ENCODE measurements at places on chromosomes 4 and X. TPM values are rescaled to one million over a fixed set of nuclear protein-coding genes. Genes with fewer than 3 reads are reported as not detected.

Gene SLC38A5
- polyA plus RNA-seq, result 9.8 TPM

Gene MAGEA2
- polyA plus RNA-seq, result not detected

Gene UGT2B11
- not detected for polyA plus RNA-seq

Gene PRSS12
- 23.1 TPM for polyA plus RNA-seq

Gene IQCM
- polyA plus RNA-seq, result not detected

Gene HERC6
- 1.2 TPM for polyA plus RNA-seq

Gene CLIC2
- polyA plus RNA-seq, result 6.6 TPM

Gene SYTL5
- polyA plus RNA-seq, result 0.05 TPM

Gene FGD1
- polyA plus RNA-seq, result 16.9 TPM

Gene HHIP
- polyA plus RNA-seq, result 2.3 TPM

Gene CPE
- 95.4 TPM for polyA plus RNA-seq

Gene GPR50
- polyA plus RNA-seq, result not detected

Gene CSTF2
- polyA plus RNA-seq, result 11.2 TPM

Gene WNK3
- polyA plus RNA-seq, result 1.9 TPM

Gene IRF2
- 17.3 TPM for polyA plus RNA-seq

Gene CENPVL1
- polyA plus RNA-seq, result not detected

Gene CTAG1A
- polyA plus RNA-seq, result not detected

Gene ZDHHC15
- polyA plus RNA-seq, result 5.0 TPM

Gene TEX28
- not detected for polyA plus RNA-seq

Gene C4orf50
- polyA plus RNA-seq, result 0.01 TPM

Gene SEPTIN6
- polyA plus RNA-seq, result 29.3 TPM

Gene UCP1
- polyA plus RNA-seq, result not detected

Gene NAP1L5
- 8.5 TPM for polyA plus RNA-seq

Gene DCLK2
- 7.7 TPM for polyA plus RNA-seq

Gene CENPI
- polyA plus RNA-seq, result 4.3 TPM

Gene PPP4R3C
- polyA plus RNA-seq, result not detected

Gene ADRA2C
- 1.8 TPM for polyA plus RNA-seq

Gene TMEM165
- 41.1 TPM for polyA plus RNA-seq

Gene IDUA
- polyA plus RNA-seq, result 10.4 TPM

Gene PNMA3
- 0.75 TPM for polyA plus RNA-seq

Gene C1QTNF7
- polyA plus RNA-seq, result 3.7 TPM

Gene PPP2R2C
- polyA plus RNA-seq, result 3.9 TPM

Gene SSX2B
- polyA plus RNA-seq, result not detected

Gene GUCY1A1
- polyA plus RNA-seq, result 15.3 TPM

Gene PDE6B
- 12.5 TPM for polyA plus RNA-seq

Gene DDIT4L
- 6.7 TPM for polyA plus RNA-seq

Gene CRMP1
- polyA plus RNA-seq, result 20.1 TPM

Gene KCNE5
- polyA plus RNA-seq, result 58.5 TPM

Gene PRRG3
- polyA plus RNA-seq, result 25.6 TPM

Gene LNX1
- polyA plus RNA-seq, result 4.1 TPM

Gene MAGEA2B
- polyA plus RNA-seq, result not detected

Gene TIMM8A
- 12.8 TPM for polyA plus RNA-seq

Gene ZNF711
- polyA plus RNA-seq, result 41.2 TPM
